ENCODE measurements at places on chromosomes 7 and 10.

DNA sequence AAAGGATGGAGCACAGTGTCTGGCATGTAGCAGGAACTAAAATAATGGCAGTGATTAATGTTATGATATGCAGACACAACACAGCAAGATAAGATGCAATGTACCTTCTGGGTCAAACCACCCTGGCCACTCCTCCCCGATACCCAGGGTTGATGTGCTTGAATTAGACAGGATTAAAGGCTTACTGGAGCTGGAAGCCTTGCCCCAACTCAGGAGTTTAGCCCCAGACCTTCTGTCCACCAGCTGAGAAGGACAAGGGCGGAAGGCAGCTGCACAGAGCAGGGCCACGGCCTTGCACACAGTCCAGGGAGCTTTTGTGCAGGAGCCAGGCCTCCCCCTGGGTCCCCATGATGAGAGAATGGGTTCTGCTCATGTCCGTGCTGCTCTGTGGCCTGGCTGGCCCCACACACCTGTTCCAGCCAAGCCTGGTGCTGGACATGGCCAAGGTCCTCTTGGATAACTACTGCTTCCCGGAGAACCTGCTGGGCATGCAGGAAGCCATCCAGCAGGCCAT, at the start of gene RBP3:
Gene RBP3 (plus strand): TSS at position 226 of the 514 bp plus-strand sequence. CDS start 122 bp downstream, at position 348.
- no peak for DNase-seq

GRCh38 chr10:114575417-114576131, 82.5 kb downstream of the ABLIM1 start:
- no peak for DNase-seq

GRCh38 chr10:73060738-73061635, 35.7 kb downstream of the P4HA1 start:
- no peak for DNase-seq

GRCh38 chr10:28391283-28391682, 88.4 kb upstream of the MPP7 start:
- no peak for DNase-seq

- DNase-seq = no peak
These were observed 8.6 kb downstream of the FBXW4 start for GRCh38 chr10:101686133-101686925.

All from activated T-helper 1 cell treated with Interleukin-2 at 50 U/mL for 16 hours (primary cell).